ENCODE measurements at places on chromosomes 16 and 17. TPM values are rescaled to one million over a fixed set of nuclear protein-coding genes. Genes with fewer than 3 reads are reported as not detected.

ALDOC gene
- 54.8 TPM for polyA plus RNA-seq

KAT2A gene
- polyA plus RNA-seq, result 90.2 TPM

ATP2A1 gene
- 0.12 TPM for polyA plus RNA-seq

CYLD gene
- 11.2 TPM for polyA plus RNA-seq

NPIPA8 gene
- polyA plus RNA-seq, result 13.9 TPM

EME1 gene
- not detected for polyA plus RNA-seq
